ENCODE measurements at places on chromosomes 11 and 22.

DNA sequence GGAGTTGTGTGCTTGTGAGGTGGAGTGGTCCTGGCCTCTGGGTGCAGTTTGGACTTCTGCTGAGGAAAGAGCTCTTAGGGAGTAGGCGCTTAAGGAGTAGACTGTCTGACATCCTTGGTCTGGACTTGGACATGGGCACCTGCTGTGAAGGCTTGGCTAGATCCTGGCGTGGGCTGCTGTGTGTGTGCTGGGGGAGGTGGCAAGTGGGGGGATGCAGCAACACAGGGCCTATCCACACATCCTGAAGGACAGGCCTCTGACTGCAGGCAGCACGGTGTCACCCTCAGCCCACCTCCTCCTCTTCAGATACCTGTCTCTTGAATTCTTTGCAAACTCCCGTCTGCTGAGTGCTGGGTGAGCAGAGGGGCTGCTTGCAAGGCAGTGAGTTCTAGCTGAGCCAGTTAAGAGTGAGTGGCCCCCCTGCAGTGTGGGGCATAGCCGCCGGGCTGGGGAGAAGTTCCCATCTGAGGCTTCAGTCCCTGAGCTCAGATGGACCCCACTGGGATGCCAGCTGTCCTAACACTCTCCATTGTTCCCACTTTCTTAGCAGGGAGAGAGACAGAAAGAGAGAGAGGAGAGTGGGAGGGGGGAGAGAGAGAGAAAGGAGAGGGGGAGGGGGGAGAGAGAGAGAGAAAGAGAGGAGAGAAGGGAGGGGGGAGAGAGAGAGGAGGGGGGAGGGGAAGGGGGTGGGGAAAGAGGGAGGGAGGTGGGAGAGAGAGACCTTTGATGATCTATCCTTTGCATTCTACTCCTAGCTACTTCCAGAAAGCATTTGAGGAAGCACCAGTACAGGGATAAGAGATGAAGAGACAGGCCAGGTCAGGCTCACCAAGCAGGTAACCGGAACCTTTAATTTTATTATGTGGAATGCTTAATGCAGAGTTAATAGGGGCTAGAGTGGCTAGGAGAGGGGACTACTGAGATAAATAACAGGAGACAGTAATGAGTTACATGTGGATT lies 12.6 kb downstream of the SOX10 start:
- no peak for DNase-seq

DNA sequence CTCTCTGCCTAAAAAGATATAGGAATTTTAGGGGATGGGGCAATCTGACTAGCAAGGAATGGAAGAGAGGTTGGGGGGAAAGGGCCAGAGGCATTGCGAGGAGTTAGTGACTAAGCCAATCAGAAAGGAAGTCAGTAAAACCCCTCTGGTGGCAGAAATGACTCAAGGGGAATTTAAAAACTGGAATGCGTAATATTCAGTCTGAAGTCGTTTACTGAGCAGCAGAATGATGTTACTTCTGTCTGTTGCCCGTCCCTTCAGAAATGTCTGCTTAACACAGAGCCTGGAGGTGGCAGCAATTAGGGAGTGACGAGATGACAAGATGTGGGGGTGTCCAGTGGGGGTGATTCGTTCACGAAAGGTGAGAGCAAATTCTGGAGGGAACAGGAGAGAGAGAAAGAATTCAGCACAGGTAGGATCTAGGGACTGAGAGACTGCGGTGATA lies 107.7 kb upstream of the CLMP start:
- peak; percentile 33 for DNase-seq

GRCh38 chr11:65288706-65289536 lies 25.7 kb upstream of the CDC42EP2 start:
- no peak for DNase-seq

- no peak for DNase-seq
These were observed 6.5 kb downstream of the MTMR2 start for GRCh38 chr11:95917193-95918036.

GRCh38 chr11:115884800-115885534 lies 380.8 kb upstream of the CADM1 start:
- DNase-seq: no peak

Measured in activated naive CD8-positive, alpha-beta T cell treated with anti-CD3 and anti-CD28 coated beads for 36 hours (primary cell).